GOT3 (cell line): ENCODE measurements at places on chromosomes 4 and X.

DNA sequence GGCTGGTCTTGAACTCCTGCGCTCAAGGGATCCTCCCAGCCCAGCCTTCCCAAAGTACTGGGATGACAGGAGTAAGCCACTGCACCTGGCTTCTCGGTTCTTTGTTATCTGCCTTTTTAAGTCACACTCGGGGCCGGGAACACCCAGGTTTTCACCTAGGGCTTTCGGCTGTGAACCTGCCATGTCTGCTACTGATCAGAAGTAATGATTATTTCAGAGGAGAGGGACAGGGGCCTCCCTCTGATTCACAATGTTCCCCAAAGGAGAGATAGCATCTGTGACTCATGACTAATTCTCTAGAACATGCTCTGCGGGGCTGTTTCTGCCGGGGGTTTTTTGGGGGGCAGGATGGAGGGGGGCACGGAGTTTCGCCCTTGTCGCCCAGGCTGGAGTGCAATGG, 26.9 kb downstream of the CRLF2 start:
- no peak for DNase-seq

DNA sequence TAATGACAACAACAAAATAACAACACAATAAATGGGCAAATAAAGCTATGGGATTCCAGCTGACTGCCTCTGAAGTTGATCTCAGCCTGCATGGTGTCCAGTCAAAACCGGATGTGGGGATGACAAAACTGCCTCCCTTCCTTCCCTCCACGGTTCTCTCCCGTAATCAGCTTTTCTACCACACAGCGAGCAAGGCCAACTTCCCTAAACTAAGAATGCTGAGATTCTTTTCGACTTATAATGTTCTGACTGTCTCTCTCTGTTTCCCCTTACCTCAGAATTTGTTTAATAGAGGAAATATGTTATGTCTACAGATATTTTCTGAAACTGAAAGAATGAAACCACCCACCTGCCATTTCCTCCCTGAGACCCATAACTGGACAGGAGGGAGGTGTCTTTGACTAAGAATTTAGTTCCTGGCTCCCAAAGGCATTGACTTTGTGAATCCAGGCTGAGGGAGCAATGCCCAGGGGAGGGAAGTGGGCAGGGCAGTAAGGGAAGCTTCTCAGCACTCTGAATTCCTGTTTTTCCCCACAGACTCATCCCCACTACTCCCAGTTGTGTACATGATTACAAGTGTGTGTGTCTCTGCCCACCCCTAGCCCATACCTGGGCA, 1.0 kb upstream of the TLR1 start:
- no peak for DNase-seq

DNA sequence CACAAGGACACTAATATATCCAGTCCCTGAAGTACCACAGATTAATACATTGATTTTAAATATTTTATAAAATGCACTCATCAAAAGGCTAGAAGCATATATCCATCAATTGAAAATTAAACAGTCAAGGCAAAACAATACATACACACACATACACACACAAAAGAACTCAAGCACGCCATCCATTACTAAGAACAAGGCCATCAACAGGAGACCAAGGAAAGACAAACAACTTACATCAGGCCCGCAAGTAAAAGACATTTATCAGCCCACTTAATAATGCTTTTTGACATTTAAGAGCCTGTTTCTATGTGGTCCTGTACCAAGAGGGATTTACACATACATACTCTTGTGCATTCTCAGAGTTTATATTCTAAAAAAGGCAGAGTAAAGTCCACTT, 50.0 kb upstream of the ZNF827 start:
- no peak for DNase-seq

DNA sequence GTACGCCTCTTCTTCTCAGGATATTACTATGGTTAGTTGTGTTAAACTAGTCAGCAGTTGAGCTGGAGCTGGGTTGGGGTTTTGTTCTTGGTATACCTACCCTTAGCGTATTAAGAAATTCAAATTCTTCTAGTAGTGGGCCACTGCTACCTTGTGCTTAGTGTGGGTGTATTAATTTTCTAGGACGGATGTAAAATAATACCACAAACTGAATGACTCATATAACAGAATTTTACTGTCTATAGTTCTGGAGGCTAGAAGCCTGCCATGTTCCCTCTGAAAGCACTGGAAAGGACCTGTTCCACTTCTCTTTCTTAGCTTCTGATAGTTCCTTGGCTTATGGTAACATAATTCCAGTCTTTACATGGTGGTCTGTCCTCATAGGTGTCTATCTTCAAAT, 1274.7 kb downstream of the ADGRL3 start:
- no peak for DNase-seq
